Activated CD8-positive, alpha-beta memory T cell treated with anti-CD3 and anti-CD28 coated beads for 4 hours (primary cell): ENCODE measurements at places on chromosomes 13 and 19.

- DNase-seq = no peak
These were observed 2.3 kb downstream of the LINGO3 start for GRCh38 chr19:2305452-2306280.

DNA sequence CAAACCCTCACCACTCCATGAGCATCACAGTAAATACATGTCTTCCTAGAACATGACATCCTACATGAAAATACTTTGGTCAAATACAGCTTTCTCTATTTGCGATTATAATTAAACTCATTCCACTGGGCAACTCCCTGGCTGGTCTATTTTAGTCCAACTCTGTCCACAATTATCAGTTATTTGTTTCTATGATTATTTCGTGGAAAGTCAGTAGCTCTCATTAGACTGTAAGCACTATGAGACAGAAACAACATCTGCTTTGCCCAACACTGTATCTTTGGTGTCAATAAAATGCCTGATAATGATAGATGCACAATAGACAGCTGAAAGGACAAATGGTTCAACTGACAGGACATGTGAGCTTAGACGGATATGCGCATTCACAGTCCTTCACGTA, 292.0 kb downstream of the KLF12 start:
- DNase-seq = no peak

DNA sequence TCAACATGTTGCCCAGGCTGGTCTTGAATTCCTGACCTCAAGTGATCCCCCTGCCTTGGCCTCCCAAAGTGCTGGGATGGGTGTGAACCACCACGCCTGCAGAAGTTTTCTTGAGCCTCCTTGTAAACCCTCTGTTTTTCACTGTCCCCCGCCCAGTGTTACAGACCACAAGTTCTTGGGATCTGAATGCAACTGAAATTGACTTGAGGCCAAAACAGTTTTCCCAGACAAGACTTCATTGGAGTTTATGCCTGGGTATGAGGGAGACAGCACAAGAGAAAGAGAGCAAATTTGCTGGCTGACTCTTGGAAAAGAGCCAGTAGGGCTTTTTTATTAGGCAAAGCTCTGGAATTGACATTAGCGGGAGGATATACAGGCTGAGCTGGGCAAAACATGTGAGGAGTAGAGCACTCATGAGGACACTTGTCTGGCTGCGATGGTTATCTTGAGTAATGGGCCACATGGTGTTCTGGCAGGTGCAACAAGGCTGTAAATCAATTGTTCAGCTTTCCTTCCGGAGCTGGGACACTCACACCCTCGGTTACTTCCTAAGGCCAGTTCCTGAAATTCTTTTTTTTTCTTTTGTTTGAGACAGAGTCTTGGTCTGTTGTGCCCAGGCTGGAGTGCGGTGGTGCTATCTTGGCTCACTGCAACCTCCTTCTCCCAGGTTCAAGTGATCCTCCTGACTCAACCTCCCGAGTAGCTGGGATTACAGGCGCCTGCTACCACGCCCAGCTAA, 12.7 kb upstream of the HNRNPL start:
- no peak for DNase-seq

DNA sequence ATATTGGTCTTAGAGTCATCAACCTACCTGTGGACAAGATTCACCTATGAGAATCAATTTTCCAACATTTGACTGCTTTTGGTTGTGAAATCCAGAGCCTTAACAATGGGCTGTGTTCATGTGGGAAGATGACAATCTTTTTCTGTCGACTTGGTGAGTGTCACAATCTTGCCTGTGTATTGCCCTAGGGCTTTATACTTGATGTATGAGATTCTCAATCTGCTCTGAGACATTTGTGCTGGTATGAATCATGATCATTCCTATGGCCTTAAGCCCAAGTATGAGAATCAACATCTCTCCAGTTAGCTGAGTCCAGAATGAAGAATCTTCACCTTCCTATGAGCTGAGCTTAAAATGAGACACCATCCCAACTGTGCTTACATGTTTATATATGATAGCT, 68.7 kb downstream of the ZNF726 start:
- DNase-seq = no peak

GRCh38 chr13:60347174-60347573, 49.8 kb upstream of the TDRD3 start:
- no peak for DNase-seq

DNA sequence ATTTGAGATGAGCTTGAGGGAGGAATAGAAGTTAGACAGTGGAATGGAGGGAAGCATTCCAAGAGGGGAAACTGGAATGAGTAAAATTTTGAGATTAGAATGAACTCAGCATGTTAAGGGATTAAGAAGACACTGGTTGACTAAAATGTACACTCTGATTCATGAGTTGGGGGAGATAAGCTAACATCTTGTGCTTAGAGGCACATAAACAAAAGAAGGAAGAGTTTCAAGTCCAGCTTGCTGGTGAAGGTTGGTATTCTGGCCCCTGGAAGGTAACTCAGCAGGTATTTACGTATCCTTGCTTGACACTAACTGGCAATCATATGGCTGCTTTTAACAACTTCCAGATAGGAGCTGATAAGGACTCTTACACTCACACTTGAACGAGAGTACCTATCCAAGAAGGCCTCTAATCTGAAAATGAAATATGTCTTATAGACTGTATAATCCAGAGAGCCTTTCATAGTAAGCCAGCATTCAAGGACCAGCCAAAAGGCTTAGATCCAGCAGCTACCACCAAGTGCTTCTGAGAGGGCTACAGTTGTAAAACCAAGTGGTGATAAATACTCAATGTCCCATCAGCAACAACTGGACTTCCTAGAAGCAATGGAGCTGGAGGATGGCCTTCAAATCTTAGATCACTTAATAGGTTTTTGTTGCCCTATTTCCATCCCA, 149.7 kb upstream of the SERP2 start:
- DNase-seq = no peak

DNA sequence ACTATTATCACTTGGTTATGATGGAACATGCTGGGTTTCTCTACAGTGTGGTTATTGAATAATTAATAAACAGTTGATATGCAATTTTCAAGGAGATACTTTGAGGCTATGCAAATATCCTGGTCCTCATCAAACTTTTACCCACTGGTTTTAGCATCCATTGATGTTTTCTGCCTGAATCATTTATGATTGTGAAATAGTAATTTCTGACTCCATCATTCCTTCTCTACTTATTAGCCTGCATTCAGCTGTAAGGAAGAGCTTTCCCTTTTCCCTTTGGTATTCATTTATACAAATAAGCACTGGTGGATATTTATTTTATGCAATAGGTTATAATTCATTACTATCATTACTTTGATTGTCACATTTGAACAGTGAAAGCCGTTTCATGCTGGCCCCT, 13.9 kb upstream of the DNAJC15 start:
- no peak for DNase-seq

GRCh38 chr13:113809934-113810333, 50.9 kb downstream of the TMEM255B start:
- DNase-seq = no peak

- no peak for DNase-seq
These were observed 44.1 kb downstream of the SMAD9 start for GRCh38 chr13:36875961-36876360.

- DNase-seq = no peak
These were observed 4.0 kb downstream of the NAPSA start for GRCh38 chr19:50361290-50362029.

DNA sequence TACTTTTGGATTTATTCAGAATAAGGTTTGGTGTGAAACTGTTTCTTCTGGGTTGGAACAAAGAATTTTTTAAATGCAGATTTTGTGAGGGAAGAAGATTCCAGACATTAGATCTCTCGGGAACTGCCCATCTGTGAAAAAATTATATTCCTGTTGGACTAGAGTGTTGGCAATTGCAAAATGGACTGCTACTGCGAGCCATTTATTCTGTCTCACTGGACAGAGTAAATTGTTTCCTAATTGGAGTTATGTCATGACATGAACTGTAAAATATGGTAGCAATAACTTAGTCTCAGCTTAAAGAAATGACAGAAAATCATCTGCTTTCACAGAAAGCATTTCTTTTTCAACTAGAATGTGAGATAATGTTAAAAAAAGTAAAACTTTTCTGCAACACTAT, 86.0 kb upstream of the MYCBP2 start:
- DNase-seq = no peak

GRCh38 chr19:58572026-58572817, 913 bp downstream of the MZF1 start:
- no peak for DNase-seq

- DNase-seq = no peak
These were observed 3.0 kb downstream of the BEST2 start for GRCh38 chr19:12754465-12755196.

DNA sequence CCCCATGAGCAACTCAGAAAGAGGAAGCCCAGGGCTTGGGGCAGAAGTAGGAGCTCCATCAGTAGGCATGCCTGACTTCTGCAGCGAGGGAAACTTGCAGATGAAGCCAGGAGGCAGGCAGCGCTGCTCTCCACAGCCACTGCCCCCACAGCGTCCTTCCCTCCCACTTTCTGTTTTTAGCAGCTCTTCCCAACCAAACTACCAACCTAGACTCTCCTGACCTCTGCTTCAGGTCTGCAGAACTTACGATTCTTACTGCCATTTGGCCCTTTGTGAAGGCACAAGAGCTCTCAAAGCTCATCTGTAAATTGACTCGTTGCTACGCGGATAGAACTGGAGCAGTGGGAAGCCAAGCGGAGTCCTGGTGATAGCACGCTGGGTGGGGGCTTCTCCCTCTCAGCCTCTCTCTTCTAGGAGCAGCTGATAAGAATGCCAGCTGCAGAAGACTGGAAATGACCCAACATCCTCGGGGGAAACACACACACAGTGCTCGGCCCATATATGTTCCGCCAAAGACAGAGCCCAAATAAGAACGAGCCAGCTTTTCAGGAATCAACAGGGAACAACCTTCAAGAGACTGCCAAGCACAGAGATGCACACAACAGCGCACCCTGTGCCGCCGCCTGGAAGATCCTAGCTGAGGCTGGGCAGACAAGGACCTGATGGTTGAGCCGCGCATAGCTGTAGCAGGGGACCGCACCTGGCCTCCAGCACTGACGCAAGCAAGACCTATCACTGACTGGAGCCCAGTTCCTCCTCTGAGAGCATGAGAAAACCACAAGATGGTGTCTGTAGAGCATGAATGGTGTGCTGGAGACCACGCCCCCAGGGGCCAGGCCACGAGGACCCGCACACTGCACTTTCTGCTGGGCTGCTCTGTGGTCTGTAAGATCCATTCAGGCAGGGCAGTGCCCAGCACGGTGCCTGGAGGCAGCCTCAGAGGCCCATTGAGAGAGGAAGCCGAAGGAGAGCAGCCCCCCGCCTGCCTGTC, 15.9 kb upstream of the SLC35E1 start:
- no peak for DNase-seq

- no peak for DNase-seq
These were observed 421 bp upstream of the GPR12 start for GRCh38 chr13:26760832-26761582.

- DNase-seq = no peak
These were observed 5.2 kb downstream of the POLRMT start for GRCh38 chr19:628168-628567.

DNA sequence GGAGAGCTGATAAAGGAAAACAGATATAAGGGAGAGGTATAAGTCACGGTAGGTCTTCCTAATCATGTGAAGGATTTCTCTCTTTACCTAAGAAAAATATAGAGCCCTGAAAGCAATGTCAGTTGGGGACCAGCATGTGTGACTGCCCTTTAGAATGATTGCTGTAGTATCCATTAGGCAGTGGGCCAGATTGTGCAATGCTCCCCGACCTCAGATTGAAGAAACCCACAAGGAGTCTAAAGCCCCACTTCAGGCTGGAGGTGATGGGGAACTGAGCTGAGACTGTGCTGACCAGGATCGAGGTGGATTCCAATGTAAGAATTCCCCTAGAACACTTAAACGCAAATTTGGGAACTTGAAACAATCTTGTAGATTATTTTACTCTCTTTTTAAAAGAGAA, 614.4 kb downstream of the LIG4 start:
- DNase-seq = no peak

- no peak for DNase-seq
These were observed 250.0 kb downstream of the DNAJC15 start for GRCh38 chr13:43273362-43273761.

DNA sequence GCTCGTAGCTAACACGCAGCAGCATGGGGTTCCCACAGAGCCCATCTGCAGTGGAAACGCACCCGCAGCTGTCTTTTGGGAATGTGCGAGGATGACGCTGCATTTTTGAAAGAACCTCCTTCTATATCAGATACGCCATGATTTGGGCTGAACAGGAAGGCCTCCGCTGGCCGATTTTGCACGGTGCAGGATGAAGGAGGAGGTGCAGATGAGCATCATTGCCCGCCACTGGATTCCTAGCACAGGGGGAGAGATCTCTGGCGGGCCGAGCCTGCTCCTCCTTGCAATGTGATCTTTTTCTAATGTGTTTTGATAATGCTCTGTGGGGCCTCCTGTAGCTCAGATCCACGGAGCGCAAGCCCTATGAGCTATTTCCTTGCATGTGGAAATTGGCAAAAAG, 55.5 kb downstream of the EFNB2 start:
- no peak for DNase-seq

DNA sequence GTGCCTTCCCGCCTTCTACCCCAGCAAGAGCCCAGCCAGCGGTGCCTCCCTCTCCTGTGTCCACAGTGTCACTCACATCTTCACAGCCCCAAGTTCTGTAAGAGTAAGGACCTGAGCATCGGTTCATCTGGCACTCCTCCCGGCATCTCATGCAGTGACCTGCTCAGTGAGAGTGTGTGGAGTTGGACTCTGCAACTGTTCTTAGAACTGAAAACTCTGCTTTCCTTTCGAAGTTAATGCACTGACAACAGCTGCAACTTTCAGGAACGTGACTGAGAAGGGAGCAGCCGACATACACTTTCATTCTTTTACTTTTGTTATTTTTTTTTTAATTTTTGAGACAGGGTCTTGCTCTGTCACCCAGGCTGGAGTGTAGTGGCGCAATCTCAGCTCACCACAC, 41.2 kb downstream of the CEP89 start:
- no peak for DNase-seq

- no peak for DNase-seq
These were observed 4.2 kb downstream of the PSG2 start for GRCh38 chr19:43078311-43078710.

DNA sequence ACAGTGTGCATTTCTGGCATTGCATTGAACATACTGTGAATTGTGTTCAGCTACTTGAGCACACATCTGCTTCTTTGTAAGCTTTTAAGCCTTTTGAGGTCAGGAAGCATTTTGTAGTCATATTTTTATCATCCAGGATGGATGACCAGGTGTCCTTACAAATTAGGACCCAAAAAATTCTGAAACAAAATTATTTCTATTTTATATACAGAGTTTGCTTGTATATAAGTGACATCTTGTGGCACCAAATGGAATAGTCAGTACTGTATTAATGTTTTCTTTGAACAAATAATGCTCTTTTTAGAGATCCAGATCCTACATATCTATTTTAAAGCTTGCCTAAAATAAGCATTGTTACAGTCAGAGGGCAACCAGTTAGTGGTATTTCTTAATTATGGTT, 9.5 kb upstream of the SUPT20H start:
- DNase-seq = no peak
